Peyer's patch (tissue), 4 donors: ENCODE measurements at places on chromosomes 4 and X.

- no peak for DNase-seq
These were observed 28.8 kb downstream of the RBM47 start for GRCh38 chr4:40600850-40601249.

DNA sequence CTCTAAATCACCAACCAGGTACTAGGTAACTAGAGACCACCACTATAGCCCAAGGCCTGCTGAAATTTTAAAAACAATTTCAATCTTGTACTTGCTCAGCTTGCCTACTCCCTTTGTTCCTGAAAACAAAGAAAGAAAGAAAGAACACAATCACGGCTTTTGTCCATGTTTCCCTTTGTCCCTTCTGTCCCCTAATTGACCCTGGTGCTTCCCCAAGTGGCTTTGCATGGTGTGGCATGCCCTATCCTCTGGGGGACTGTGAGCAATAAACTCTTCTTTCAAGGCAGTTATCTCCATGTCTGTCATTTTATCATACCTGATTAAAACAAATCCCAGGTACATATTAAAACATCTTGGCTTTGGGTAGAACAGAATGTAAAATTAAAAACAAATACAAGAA lies 94.8 kb downstream of the ARSJ start:
- DNase-seq: no peak

DNA sequence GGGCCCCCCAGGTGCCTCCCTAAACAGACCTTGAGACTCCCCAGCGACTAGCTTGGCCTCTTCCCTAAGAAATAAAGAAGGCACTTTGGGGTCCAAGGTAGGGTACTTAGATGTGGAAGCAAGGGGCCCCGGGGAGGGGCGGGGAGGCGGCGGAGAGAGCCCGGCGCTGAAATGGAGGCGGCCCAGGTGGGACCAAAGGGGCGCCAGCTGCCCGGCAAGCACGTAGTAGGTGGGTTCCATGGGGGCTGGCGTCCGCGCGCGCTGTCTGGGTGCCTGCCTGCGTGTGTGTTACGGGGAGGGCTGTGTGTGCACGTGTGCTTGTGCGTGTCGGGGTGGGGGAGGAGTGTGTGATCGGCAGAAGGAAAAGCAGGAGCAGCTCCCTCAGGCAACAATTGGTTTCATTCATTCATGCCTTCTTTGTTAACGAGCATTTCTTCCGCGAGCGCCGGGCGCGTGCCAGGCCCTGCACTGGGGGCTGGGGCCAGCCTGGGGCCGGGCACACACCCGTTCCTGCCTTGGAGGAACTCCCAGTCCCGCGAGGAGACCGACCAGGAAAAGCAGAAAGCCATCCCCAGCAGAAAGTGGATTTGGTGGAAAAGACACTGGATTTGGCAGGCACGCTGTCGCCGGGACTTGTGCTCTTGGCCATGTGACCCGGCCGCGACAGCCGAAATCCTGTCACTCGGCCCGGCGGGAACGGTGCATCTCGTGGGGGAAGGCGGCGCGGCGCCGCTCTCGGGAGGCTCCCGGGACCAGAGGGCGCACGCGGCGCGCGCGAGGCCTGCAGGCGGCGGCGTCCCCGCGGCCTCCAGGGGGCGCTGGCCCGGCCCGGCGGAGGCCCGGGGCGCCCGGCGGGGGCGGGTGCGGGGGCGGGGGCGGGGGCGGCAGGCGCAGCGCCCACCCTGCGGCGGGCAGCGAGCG lies 3.3 kb upstream of the DUSP9 start:
- no peak for DNase-seq

- no peak for DNase-seq
These were observed 9.3 kb upstream of the SYTL5 start for GRCh38 chrX:37997096-37997495.

DNA sequence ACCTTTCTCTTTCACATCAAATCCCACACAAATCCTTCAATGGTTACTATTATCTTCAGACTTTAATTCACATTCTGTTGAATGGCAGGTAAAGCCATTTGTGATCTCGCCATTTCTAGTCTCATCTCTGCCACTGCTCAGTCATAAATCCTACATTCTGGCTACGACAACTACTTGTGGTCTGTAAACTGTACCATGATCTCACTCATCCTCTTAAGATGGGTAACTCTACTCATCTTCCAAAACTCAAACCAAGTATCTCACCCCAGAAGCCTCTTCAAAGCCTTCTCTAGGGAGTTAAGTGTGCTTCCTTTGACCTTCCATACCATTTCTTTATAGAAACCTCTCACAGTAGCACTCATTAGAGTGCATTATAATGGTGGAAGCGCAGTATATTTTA lies 101.8 kb downstream of the NEK1 start:
- DNase-seq: no peak

DNA sequence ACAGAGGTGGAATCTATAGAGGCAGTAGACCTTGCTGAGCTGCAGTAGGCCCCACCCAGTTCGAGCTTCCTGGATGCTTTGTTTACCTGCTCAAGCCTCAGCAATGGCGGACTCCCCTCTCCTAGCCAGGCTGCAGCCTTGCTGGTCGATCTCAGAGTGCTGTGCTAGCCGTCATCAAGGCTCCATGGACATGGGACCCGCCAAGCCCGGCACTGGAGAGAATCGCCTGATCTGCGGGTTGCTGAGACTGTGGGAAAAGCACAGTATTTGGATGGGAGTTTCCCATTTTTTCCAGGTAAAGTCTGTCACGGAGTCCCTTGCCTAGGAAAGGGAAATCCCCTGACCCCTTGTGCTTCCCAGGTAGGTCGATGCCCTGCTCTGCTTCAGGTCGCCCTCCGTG lies 124.8 kb upstream of the KLF8 start:
- no peak for DNase-seq

DNA sequence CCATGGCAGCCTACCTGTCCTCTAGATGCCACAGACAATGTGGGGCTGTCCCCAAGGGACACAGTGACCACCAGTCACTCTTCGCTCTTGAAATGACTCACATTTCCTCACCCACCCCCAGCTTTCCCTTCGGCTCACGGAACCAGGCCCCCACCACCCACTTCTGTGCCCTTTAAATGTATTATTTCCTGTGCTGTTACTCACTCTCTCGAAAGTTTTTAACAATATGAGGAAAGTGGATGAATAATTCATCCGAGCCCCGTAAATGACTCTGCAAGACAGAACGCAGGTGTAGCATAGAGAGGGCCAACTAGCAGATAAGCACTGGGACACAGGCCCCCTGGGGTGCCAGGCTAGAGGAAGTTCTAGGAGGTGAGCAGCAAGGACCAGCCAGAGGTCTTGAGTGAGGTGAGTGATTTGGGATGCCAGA lies 179.5 kb upstream of the TBL1X start:
- no peak for DNase-seq

GRCh38 chr4:73213916-73214653 lies 44.5 kb downstream of the ANKRD17 start:
- no peak for DNase-seq

DNA sequence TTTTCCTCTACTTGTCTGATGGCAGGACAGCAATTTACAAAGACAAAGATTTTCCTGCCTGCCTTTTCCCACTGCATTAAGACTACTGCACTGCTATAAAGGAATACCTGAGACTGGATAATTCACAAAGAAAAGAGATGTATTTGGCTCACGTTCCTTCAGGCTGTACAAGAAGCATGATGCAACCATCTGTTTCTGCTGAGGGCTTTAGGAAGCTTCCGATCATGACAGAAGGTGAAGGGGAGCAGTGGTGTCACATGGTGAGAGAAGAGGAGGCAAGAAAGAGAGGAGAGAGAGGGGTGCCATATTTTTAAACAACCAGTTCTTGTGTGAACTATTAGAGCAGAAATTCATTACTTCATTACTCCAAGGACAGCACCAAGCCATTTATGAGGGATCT lies 617.1 kb upstream of the HTR2C start:
- DNase-seq: no peak

DNA sequence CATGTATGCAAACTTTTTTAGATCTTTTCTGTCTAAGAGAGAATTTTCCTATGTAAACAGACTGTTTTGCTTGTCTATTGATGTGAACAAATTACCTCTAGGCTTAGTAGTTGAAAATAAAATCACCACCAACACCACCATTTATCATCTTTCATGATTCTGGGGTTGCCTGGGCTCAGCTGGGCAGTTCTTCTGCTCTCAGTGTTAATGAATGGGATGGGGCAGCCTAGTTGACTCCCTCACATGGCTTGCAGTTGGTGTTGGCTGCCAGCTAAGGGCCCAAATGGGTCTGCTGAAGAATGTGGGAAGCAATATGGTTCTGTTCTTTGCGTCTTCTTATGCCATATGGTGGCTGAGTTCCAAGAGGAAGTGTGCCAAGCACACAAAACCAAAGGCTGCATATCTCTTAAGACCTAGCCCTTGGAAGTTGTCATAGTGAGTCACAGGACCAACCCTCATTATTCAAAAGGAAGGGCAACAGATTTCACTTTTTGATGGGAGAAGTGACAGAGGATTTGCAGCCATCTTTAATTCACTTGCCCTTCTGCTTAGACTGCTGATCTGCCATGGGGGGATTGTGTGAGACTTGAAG lies 17.9 kb downstream of the REELD1 start:
- no peak for DNase-seq

DNA sequence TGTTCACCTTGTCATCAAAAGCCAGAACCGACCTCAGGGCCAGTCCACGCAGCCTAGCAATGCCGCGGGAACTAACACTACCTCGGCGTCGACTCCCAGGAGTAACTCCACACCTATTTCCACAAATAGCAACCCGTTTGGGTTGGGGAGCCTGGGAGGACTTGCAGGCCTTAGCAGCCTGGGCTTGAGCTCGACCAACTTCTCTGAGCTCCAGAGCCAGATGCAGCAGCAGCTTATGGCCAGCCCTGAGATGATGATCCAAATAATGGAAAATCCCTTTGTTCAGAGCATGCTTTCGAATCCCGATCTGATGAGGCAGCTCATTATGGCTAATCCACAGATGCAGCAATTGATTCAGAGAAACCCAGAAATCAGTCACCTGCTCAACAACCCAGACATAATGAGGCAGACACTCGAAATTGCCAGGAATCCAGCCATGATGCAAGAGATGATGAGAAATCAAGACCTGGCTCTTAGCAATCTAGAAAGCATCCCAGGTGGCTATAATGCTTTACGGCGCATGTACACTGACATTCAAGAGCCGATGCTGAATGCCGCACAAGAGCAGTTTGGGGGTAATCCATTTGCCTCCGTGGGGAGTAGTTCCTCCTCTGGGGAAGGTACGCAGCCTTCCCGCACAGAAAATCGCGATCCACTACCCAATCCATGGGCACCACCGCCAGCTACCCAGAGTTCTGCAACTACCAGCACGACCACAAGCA lies 898 bp downstream of the UBQLN2 start:
- peak; percentile 17 for DNase-seq

DNA sequence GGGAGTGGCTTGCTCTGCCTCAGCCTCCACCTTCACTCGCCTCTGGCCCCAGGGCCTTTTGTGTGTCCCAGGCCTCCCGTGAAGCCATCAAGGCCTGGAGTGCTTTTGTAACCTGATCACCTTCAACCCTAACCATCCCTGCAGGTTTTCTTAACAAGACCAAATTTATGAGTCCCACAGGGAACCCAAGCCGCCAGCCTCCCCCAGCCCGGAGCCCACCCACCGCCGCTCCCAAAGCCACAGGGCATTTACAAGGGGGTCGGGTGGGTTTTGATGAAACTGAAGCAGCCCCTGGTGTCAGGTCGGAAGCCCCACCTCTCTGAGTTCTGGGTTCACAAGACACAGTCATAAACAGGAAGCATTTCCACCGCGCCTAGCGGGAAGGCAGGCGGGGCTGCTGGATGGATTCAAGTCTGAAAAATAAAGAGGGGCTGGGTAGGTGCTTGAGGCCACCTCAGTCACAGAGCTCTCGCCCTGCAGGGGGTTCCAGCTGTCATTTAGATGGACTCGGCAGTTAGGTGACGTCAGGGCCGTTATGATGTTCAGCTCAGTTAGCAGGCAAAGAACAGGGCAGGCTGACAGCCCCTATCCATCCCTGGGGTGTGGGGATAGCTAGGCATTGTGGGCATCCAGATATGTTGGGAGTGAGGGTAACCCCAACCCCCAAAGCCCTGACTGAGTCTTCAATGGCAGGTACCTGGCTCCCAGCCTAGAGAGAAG lies 128.5 kb downstream of the BCOR start:
- no peak for DNase-seq

GRCh38 chr4:2866891-2867290 lies 23.2 kb downstream of the ADD1 start:
- no peak for DNase-seq

GRCh38 chr4:45453258-45453853 lies 670.5 kb downstream of the GABRG1 start:
- DNase-seq: no peak

DNA sequence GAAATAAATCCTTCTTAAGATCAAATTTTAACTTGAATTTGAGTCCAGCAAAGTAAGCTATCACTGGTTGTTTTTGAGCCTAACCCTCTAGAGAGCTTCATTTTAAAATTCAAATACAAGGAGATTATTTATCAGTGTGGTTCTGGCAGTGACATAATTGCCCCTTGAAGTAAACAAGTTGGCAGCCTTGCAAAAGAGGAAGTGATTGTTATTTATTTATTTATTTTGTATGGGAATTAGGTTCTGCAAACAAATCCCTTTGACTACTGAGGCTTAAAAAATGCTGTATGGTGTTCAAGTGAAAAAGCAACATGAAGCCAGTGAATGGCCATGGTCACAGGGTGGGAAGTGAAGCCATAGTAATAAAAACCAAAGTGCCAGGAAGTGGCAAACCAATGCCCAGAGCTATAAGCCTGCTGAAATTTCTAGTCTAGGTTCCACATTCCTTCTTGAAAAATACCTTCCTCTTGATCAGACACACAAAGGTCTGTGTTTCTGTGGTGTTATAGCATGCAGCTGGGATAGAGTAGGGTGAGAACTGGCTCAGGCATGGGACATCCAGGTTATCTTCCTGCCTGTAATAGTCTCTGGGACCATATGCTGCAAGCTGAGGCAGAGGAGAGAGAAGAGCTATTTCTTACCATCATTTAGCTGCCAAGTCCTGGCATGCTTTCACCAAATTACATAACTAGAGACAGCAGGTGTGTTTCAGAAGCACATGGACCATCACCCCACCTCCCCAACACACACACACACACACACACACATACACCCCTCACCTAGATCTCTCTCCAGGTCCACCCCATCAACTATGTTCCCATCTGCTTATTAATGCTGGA lies 47.1 kb upstream of the TSPAN7 start:
- DNase-seq: no peak

DNA sequence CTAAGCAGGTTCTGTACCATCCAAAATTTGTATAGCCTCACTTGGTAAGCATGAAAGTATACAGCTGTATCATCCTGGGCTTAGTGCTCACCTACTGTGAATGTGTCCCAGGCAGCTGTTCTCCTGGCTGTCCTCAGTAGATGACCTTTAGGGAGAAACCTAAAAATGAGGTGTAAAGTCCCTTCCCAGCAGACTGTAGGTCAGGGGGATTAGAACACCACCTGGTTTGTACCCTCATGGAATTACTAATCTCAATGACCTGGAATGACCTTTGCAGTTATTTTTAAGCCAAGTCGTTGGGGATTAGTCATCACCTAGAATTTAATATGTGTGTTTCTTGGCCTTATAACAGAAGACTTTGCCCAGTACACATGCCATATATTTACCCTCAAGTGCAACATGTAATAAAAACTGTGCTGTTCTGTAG lies 39.1 kb upstream of the MBTPS2 start:
- DNase-seq: no peak

DNA sequence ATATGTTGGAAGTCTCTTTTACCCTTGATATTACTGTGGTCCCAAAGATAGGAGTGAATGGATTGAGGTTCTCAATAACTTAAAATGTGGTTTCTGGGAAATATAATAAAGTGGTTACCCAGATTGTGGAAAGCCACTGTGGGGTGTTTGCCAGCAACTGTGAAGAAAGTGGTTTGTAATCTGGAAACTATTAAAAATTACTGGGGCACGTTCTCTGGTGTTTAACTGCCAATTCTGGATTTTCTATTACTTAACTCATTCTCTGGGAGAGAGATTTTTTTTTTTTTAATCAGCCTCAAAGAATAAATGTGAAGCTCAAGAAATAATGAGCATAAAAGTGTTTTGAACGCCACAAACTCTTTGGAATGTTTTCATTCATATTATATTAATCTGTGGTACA lies 4.9 kb upstream of the CXCL6 start:
- no peak for DNase-seq
